ENCODE measurements at places on chromosomes 2 and 18.

GRCh38 chr2:199459286-199460100 lies 1.8 kb upstream of the SATB2 start:
- DNase-seq = no peak

DNA sequence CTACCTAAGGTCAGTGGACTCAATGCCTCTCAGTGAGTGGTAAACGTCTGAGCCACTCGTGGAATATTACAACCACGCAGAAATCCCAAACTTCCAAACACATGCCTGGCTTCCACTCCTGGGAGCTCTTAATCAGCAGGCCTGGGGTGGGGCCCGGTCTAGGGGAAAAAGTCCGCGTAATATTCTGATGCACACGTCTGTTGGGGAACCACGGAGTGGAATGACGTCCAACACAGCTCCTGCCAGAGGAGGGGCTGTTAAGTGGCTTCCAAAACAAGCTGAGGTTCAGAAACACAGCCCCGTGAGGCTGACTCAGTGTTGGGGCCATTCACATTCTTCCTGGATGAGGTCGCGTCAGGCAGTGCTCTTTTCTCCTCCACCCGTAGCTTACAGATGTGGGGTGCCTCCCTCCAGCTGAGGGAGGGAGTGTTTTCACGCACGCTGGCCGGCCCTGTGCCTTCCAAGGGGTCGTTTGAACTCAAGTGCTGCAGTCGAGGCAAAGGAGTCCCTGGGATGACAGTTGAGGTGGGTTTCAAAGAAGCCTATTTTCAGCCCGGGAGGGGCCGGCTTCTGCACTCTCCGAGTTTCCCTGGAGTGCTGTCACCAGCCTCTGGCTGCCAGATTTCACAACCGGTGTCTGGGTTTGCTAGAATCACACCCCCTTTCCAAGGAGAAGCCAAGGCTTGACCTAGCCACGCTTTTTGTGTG lies 73.1 kb downstream of the ACKR3 start:
- no peak for DNase-seq

GRCh38 chr2:173062801-173063200 lies 12.8 kb upstream of the MAP3K20 start:
- DNase-seq = no peak

DNA sequence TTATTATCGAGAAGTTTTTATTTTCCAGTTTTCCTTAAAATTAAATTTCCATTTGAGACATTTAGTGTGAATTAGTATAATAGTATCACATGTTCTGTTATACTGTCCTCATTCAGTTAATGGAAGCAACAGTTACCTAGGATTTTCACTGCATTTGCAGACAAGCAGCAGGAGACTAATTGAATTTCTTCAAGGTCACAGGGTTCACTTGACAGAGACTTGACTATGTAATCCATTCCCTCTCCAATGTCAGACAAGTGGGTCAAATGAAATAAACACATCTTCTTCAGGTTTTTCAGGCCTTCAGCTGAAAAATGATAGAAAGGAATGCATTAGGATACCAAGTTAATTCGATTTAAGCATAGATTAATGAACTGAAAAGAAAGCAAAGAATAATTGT lies 26.7 kb downstream of the NLRC4 start:
- no peak for DNase-seq

GRCh38 chr18:41268271-41268670 lies 686.8 kb upstream of the PIK3C3 start:
- DNase-seq = no peak

GRCh38 chr2:204591225-204591624 lies 46.0 kb downstream of the PARD3B start:
- DNase-seq = no peak

DNA sequence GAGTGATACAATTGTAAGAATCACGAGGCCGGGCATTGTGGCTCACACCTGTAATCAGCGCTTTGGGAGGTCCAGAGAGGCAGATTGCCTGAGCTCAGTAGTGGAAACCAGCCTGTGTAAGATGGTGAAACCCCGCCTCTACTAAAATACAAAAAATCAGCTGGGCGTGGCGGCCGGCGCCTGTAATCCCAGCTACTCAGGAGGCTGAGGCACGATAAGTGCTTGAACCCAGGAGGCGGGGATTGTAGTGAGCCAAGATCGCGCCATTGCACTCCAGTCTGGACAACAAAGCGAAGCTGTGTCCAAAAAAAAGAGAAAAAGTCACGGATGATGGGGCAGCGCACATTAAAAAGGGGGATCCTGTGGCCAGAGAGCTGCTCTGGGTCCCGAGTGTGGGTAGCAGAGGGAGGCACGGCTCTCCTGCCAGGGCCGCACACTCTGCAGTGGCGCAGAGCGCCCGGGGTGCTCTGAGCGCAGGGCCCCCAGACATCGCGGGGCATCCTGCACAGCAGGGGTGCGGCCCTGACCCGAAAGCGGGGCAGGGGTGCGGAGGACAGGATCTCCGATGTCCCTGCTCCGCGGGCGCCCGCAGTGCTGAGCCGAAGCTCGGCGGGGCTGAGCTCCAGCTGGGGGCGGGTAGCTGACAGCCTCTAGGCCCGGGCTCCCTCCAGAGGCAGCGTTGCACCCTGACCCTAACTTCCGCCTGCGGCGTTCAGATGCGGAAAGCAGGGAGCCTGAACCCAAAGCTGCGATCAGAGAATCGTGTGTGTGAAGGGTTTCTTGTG lies 30.4 kb upstream of the RAB6D start:
- DNase-seq = no peak

GRCh38 chr18:12993439-12993838 lies 2.3 kb downstream of the CEP192 start:
- no peak for DNase-seq

DNA sequence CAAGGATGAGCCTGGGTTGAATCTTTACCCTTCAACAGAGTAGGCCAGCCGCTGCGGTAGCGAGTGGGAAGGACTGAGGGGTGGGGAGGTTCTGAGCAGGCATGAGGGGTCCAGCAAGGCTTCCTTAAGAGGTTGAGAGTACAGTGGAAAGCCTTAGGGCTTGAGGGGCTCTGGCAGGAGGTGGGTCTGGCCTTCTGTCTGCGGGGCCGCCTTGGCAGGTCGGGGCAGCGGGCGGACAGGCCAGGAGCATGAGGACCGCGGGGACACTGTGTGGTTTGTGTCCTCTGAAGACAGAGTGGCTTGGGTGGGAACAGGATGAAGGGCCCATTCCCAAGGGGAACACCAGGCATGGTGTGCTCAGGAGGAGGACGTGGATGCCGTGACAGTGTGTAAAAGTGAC lies 250.3 kb downstream of the AGAP1 start:
- no peak for DNase-seq

DNA sequence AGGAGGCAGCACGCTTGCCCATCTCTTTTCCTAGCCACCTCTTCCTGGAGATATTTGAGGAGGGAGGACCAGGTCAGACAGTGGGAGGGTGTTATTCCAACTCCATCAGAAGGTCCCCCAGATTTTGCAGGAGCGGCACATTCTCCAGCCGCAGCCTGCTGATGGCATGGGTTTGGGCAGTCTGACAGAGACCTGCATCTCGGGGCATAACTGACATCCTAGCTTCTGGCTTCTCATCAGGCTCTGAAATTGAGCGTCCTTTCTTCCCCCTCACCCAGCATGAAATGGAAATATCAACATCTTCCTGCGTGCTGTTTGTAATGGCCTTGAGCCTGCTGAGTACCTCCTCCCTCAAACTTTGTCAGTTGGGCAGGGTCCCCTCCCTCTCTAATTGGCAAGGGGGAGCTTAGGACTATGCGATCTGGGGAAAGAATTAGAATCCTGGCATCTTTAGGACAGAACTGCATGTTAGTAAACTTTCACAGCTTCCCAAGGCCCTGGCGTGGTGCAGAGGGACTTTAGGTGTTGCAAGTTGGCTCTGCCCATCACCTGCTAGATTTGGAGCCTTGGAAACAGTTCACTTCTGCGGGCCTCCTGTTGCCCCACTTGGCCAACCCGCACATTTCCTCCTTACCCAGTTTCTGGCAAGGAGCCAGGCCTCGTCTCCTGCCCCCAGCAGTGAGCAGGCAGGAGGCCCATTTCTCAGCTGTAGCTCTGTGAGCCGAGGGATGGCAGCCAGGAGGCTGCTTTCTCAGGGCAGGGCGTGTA lies 2.2 kb downstream of the ITM2C start:
- DNase-seq = no peak

DNA sequence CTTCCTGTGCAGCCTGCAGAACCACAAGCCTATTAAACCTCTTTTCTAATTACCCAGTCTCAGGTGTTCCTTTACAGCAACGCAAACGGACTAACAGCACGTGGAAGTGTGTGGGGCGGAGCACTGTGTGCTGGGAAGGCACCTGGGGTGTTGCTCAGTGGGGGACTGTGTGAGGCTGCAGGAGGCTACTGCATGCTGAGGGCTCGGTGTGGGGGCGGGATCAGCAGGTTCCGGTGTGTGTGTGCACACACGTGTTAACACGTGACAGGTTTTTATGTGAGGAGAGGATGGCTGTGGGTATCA lies 58.9 kb downstream of the ANKMY1 start:
- no peak for DNase-seq

GRCh38 chr2:176068419-176068832 lies 15.3 kb downstream of the EVX2 start:
- no peak for DNase-seq

DNA sequence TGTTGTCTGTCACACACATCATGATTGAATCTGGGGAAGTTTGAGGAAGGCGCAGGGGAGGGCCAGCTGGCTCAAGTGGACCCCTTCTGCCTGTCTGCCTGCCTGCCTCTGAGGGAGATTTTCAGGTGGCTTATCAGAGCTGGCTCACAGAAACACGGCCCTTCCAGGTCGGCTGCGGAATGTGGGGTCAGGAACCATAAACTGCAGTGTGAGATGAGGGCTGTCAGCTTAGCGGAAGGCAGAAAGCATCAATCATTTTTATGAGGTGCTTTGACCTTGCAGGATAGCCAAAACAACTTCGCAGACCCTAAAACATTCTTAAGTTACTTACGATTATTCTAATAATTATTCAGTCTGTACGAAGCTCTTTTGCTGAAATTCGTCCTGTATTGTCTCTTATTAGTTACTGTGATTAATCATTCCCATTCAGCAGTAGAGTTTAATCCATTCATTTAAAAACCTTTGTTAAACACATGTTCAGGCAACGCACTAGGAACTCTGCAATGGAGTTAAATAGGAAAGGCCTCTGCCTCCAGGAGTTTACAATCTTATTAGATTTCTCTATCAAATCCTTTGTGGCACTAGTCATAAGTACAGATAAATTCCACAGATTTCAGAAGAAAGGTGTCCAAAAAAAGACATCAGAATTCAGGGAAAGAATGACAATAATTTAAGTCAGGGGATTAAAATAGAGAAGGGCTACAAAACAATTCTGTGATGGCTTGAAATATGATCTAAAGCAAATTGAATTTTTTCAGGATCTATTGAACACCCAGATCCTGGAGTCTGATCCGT lies 371.6 kb downstream of the HRH4 start:
- no peak for DNase-seq

- no peak for DNase-seq
These were observed 54.2 kb downstream of the MDH1 start for GRCh38 chr2:63642946-63643345.

DNA sequence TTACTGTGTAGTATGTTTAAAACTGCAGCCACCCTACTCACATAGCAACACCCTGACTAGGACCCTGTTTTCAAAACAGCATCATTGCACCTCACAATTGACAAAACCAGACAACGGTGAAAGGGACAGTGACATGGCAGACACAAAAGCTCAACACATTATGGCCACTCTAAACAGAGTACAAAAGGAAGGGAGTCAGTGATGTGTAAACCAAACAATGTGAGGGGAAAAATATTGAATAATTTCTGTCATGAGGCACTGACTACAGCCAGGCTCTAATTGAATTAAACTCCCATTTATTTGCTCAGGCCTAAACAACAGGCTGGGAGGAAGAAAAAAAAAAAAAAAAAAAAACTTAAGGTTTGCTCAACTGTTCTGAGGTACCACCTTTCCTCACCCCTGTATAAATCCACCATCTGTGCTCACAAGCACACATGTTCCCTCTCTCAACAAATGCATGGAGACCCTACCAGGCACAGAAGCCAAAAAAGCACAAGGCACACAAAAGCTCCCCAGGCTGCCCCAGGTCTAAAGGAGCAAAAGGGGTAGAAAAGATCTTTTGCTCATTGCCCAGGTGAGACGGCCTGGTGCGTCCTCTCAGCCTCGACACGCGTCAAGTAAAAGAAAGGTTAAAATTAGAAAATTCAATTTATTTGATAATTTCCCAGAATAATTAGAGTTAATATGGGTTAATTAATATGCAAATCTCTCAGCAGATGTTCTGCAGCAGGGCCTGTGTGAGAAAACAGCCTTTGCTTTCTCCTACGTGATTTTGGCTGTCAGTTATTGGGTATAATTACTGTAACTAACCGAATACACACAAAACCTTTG lies 80.9 kb downstream of the ZEB2 start:
- DNase-seq = no peak

DNA sequence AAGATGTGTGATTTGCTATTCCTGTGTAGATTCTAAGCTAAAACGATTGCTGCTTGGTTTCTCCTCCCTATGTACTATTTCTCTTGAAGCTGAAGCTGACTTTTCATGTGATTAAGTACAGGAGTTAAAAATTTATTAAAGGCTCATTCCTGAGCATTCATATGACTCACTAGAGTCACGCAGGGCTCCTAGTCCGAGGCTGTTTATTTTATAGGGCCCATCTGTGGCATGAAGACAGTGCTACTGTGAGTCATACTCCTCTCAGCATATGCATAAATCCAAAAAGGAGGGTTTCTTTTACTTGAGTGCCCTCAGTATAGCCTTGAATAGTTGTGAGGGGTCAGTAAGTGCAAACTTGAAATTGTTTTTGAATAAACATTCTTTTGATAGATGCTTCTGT lies 378.8 kb downstream of the PTPRM start:
- no peak for DNase-seq

GRCh38 chr18:24987303-24988252 lies 364.4 kb downstream of the ZNF521 start:
- no peak for DNase-seq

- no peak for DNase-seq
These were observed 163.6 kb upstream of the VRK2 start for GRCh38 chr2:57882895-57883515.

DNA sequence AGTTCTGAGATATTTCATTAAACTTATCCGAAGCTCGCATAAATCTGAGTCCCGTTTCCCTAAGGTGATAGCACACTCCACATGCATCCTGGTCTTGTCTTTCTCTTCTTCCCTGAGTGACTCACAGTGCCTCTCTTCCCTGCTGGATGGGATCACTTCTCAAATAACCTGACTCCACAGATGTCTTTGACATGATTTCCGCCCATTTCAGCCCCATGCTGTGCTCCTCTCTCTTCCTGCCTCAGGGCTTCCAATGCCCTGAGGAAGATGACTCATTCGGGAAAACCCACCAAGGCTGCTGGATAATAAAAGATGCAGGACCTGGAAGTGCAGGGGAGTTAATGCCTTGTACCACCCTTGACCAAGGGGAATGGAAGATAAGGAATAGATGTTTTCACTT lies 441.7 kb upstream of the SOX11 start:
- DNase-seq = no peak

- no peak for DNase-seq
These were observed 222.7 kb downstream of the CYRIA start for GRCh38 chr2:16442971-16443370.

DNA sequence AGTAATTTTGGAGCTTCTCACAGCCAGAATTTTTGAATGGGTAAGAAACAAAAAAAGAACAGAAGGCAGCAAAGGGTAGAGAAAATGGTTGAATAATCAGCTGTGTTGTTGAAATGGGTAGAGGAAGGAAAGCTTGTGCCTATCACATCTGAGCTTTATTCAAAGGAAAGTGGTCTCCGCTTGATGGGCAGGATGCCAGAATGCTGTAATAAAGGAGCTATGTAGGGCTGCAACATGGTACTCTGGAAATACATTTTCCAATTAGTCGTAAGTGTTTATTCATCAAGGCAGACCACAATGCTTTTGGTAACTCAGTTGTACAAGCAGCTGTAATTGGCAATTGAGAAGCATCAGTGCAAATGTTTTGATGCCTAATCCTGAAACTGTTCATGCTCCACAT lies 196.9 kb downstream of the ICOS start:
- no peak for DNase-seq
